Transverse colon (tissue), 4 donors: ENCODE measurements at places on chromosomes 11 and 22. TPM values are rescaled to one million over a fixed set of nuclear protein-coding genes. Genes with fewer than 3 reads are reported as not detected.
A peak's percentile ranks its signal among the peaks of the same experiment; 100 is the strongest.

Gene P2RY2
- total RNA-seq: 21.4 TPM

DNA sequence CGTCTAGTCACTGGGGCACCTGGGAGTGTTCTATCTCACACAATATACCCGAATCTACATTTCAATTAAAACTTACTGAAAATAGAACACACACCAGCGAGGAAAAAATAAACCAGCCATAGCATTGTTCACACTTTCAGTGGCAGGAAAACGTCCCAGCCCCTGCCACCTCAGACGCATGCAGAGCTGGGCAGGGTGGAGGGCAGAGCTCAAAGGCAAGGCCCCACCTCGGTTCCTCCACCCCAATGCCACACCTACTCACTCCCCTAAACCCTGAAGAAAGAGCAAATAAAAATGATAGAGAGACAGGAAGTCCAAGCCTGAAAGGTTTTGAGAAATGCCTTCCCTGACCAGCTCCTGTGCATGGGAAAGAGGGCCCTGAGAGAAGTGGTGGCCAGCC is 14.8 kb downstream of the B3GNT6 start:
- peak; percentile 81 for DNase-seq

DNA sequence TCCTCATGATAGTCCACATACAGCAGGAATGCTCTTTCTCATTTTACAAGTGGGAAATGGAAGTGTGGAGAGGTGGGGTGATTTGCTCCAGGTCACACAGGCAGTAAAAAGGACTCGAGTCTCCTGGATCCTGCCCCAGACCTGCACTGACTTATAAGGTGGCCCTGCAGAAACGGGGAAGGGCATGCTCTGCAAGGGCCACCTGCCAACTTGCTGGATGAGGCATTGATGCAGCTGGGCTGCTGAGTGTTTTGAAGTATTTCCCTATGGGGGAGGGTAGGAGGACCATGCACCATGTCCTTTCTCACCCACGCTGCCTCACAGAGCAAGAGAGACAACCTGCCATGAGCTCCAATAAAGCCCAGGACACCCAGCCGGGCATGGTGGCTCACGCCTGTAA is 36.9 kb downstream of the OR6Q1 start:
- no peak for DNase-seq

DNA sequence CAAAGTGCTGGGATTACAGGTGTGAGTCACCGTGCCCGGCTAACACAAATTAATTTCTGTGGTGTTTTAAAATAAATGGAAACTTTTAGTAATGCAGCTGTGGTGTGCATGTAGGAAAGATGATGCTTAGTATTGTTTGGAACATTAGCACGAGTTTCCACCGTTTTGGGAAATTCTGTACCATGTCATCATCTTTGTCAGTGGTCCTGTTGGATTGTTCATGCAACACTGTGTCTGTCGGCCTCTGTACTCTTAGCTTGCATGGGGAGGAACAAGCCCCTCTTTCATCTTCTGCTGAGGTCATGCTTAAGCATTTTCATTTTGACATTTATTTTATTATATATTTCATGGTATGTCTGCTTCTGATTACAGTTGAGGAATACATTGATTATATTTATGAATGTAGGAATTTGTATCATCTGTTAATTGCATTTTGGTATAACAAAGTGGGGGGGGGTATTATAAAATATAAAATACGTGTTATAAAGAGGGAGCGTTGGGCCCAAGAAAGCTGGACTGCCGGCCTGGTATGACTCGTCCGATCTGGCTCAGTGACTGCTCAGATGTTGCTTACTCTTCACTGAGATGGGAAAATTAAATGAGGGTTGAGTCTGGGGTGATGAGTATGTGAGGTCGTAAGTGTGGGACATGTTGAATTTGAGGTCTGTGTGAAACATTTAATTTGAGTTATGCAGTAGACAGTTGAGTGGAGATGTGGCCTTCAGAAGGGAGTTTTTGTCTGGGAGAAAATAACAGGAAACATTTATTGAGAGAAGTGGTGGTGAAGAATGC is 28.7 kb downstream of the CECR2 start:
- DNase-seq: no peak

- DNase-seq: peak; percentile 82
These were observed 25.5 kb upstream of the GRK2 start for GRCh38 chr11:67240576-67241389.

DNA sequence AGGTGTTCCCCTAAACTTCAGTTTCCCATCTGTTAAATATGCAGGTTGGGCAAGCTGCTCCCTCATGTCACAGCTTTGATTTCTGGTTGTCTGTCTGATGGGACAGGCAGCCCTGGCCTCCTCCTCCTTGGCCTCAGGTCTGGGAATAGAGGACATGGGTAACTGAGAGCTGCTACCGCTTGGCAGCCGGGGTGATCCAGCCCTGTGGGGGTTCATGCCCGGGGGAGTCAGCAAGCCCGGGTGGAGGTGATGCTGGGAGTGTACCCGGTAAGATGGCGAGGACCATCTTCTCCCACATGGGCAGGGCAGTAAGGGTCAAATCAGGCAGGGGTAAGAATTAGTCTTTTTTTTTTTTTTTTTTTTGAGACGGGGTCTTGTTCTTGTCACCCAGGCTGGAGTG is 845.0 kb downstream of the TBC1D22A start:
- no peak for DNase-seq
